ENCODE measurements at places on chromosomes 1 and 21.
A peak's percentile ranks its signal among the peaks of the same experiment; 100 is the strongest.

- no peak for DNase-seq
These were observed 30.8 kb upstream of the FAM89A start for GRCh38 chr1:231070758-231071444.

DNA sequence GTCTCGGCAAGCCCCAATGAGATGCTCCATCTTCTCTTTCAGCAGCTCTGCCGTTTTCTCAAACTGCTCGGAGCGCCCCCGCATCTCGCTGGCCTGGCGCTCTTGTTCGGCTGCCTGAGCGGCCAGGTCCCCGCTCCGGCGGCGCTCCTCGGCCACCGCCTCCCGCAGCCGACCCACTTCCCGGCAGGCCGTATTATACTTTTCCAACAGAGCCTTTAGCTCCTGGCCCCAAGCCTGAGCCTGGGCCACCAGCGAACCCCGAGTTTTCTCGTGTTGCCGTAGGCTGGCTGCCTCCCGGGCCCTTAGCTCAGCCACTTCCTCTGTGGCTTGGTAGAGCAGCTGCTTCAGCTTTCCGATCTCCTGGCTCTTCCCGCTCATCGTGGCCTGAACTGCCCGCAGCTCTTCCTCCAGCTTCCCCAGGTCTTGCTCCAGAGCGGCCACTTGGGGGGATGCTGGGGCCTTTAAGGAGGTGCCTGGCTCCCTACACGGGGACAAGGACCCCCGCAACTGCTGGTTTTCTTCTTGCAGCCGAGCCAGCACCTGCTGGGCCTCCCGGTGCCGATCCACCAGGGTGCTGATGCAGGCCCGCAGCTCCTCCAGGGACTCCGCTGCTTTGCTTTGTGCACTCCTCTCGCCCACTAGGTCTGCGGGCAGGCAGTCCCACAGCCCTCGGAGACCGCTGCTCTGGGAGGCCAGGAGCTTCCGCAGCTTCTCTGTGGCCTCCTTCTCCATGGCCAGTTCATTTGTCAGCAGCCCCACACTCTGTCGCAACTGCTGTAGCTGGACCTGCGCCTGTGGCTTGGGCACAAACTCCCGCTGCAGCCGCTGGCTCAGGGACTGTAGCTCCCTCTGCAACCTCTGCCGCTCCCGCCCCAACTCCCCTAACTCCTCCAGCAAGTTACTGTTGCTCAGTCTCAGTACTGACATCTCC lies 13.4 kb upstream of the PIAS3 start:
- no peak for DNase-seq

DNA sequence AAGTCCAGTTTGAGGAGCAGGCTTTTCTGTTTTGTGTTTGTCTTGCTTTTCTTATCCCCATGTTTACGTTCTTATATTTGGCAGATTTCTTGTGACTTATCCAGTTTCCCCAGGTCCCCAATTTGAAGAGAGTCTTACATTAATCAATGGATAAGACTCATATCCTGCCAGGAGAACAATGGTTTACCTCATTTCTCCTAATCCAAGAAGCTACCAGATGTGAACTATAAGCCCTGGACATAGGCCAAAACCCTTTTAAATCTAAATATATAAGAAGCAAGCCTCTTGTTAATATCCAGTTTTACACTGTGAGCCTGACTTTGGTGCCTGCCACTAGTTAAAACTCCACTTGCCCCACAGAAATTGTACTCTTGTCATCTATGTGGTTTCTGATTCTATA lies 15.1 kb upstream of the COP1 start:
- DNase-seq, result no peak

DNA sequence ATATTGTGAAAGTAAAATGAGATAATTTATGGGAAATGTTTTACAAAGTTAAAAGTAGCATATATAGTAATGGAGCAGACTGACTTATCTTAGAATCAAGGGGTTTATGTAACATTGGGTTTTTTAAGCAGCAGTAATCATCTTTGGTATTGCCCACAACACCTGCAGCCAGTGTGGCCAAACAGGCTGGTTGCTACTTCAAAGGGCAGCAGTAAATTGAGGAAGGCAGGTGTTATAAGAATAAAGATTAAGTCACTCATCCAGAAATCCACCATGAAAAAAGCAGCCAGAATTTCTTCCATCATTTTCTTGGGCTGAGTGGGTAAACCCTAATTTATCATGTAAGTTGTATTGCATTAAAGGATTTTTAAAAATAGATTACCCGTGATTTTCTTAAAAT lies 16.7 kb downstream of the DYNLT5 start:
- no peak for DNase-seq

GRCh38 chr1:53628286-53628955 lies 110.5 kb downstream of the GLIS1 start:
- no peak for DNase-seq

DNA sequence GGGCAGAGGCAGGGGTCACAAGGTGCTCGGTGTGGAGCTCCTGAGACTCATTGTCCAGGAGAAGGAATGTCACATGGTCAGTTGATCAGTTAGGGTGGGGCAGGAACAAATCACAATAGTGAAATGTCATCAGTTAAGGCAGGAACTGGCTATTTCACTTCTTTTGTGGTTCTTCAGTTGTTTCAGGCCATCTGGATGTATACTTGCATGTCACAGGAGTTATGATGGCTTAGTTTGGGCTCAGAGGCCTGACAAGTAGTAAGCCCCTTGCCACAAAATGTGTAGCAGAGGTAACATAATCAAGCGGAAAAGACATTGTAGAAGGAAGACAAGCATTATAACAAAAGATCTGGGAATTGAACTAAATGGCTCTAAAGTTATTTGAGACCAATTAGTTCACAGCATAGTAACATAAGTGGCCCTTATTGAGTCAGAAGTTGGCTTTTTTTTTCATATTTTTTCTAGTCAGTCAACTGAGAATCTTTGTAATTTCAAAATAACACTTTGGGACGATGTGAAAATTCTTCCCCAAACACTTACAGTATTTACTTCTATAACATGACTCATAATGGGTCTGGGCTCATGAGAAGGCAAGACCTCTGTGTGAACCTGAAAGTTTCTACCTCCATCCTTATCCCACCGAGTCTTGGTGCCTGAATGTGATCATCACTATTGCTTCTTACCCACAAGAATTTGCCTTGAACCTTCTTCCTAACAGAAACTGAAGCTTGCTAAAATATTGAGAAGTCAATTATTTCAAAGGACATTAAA lies 137.0 kb upstream of the DPT start:
- no peak for DNase-seq

GRCh38 chr1:67664048-67664447 lies 21.0 kb upstream of the GADD45A start:
- DNase-seq, result no peak

- DNase-seq, result no peak
These were observed 1046.2 kb downstream of the BRINP3 start for GRCh38 chr1:189431447-189431846.

GRCh38 chr1:243564814-243565213 lies 285.2 kb downstream of the AKT3 start:
- no peak for DNase-seq

- DNase-seq, result no peak
These were observed 7.7 kb downstream of the TTLL10 start for GRCh38 chr1:1181129-1181937.

- DNase-seq, result no peak
These were observed 51.9 kb upstream of the GOLT1A start for GRCh38 chr1:204265665-204266064.

DNA sequence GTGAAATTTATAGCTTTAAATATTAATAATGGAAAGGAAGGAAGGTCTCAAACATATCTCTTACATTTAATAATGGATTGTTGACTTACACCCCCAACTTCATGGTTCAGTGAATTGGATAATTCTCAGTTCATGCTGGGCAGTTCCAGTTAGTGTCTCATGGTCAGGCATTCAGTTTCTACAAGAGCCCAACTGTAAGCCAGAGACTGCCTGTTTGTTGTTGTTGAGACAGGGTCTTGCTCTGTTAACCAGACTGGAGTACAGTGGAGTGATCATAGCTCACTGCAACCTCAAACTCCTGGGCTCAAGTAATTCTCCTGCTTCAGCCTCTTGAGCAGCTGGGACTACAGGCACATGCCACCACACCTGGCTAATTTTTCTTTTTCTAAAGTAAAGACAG lies 5.0 kb upstream of the DMAP1 start:
- DNase-seq, result no peak

GRCh38 chr1:245587435-245588115 lies 432.8 kb downstream of the KIF26B start:
- DNase-seq, result no peak

GRCh38 chr1:212805767-212806166 lies 14.1 kb downstream of the TATDN3 start:
- DNase-seq, result no peak

DNA sequence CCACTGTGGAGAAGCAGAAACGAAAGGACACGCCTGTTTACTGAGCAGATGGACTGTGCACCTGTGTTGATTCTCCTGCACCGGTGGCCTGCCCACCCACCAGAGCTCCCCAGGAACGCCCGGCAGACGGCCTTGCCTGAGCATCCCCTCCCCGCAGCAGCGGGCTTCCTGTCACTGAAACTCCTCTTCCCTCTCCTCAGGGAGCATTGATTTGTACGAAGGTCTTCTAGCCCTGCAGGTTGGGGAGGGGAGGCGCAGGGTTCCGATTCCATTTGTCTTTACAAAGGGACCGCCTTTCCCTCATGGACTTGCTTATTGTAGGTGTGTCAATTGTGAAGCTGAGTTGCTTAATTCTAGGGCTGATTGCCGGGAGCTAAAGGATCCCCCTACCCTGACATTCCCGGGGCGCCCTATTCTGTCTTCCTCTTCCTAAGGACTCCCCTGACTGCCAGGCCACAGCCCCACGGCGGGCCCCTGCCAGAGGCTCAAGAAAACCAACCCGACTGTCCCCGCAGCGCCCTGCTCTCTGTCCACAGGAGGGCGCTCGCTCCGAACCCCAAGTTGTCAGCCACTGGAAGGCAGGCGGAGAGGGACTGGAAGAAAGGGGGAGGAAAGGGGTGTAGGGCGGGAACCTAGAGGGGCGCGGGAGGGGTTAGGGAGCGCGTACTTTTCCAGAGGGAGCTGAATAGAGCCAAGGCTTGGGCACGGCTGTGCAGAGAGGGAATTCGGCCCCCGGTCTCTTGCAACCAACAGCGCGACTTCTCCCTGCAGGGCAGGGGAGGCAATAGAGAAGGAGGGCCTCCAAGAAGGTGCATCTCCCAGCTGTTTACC lies 2.8 kb downstream of the S100A6 start:
- DNase-seq, result peak; percentile 66

DNA sequence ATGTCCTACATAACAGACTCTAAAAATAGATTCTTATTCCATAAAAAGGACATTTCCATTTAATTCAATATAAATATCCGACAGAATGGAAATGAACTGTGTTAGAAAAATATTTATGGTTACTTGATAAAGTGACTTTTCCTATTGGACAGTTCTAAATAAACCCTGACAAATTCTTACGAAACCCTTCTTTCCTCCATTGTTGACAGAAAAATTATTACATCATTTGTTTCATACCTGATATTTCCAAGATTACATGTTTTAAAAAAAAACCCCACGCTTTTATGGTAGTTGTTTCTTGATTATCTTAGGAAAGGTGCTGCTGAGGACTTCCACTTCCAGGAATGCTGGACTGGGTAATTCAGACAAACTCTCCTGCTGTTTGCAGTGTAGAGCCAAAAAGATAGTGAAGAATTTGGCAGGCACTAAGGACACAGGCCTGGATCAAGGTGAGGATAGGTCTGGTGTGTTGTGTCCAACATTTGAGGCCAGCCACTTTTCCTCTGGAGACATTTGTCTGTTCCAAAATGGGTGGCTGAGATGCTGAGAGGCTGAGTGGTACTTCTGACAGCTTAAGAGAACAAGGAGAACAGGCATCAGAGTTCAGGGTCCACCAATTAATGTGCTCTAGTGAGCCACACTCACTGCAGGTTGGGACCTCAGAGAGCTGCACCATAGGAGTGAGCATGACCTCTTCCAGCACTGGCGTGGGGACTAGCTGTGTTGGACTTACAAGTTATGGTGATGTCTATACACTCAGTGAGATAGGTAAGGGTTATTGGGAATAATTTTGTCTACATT lies 7.0 kb upstream of the C1orf116 start:
- DNase-seq, result no peak

GRCh38 chr1:55124470-55124869 lies 85.1 kb downstream of the PCSK9 start:
- DNase-seq, result no peak

DNA sequence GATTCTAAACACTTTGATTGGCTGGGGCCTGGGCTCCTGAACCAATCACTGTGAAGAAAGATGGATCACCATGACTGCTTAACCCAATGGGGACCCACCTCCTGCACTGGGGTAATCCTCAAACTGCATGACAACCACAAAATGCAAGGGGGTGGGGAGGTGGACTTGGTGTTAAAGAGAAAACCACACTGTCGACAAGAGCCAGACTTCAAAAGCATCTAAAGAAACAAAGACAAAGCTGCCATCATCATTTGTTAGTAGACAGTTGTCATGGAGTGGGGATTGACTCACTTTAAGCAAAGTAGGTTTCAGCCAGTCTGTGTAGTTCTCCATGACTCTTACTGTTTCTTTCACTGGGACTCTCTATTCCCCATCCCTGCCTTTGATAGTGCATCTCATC lies 433.8 kb downstream of the PLPP3 start:
- DNase-seq, result no peak

GRCh38 chr1:38609166-38610025 lies 250.2 kb downstream of the RRAGC start:
- no peak for DNase-seq

DNA sequence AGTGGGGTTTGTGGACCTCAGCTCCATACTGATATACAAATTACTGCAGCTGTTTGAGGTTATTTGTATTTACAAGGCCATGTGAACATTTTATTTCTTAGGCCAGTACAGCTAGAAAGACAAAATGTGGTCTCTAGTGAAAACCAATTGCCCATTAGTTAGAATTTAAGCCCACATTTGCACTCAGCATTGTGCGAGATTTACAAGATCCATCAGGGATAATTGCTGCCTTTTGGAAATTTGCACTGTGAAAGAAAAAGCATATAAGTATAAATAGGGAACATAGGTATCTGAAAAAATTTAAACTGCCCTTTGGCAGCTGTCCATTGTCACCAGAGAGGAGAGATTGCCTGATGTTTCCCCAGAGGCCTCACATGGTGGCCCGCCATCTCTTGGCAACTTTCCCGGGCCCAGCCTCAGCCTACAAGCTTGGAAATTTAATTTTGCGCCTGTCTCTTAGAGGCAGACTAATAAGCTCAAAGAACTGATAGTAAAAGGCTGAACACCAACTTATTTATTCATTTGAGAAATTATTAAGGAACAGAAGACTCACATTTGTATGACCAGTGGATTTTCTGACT lies 120.7 kb downstream of the MAP3K21 start:
- DNase-seq, result no peak

- DNase-seq, result no peak
These were observed 3.5 kb downstream of the MOB3C start for GRCh38 chr1:46612937-46613660.

- no peak for DNase-seq
These were observed 133.6 kb downstream of the EIF4G3 start for GRCh38 chr1:21042929-21043605.

GRCh38 chr1:51578383-51579109 lies 38.3 kb upstream of the OSBPL9 start:
- DNase-seq, result no peak

Measured in activated CD8-positive, alpha-beta memory T cell treated with anti-CD3 and anti-CD28 coated beads for 1 hour (primary cell).